ENCODE measurements at places on chromosomes 1 and 21. TPM values are rescaled to one million over a fixed set of nuclear protein-coding genes. Genes with fewer than 3 reads are reported as not detected.
A peak's percentile ranks its signal among the peaks of the same experiment; 100 is the strongest.

- DNase-seq: no peak
Observed at GRCh38 chr1:70411360-70411844, 334 bp downstream of the CTH start.

- DNase-seq: no peak
Observed at GRCh38 chr1:118649369-118650106, 338.6 kb downstream of the TBX15 start.

DNA sequence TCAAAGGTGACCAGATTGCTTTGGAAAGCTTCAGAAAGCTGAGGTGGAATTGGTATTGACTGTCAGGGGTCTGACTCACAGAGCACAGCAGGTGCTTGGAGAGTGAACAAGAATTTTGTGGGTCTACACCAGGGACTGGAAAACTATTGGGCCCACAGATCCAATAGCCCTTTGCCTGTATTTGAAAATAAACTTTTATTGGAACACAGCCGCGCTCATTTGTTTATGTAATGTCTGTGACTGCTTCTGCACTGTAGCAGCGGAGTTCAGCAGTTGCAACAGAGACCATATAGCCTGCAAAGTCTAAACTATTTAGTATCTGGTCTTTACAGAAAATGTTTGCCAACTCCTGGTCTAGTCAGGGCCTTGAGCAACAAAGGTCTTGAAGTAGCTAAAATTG lies 315.6 kb downstream of the NFIA start:
- DNase-seq: no peak

DNA sequence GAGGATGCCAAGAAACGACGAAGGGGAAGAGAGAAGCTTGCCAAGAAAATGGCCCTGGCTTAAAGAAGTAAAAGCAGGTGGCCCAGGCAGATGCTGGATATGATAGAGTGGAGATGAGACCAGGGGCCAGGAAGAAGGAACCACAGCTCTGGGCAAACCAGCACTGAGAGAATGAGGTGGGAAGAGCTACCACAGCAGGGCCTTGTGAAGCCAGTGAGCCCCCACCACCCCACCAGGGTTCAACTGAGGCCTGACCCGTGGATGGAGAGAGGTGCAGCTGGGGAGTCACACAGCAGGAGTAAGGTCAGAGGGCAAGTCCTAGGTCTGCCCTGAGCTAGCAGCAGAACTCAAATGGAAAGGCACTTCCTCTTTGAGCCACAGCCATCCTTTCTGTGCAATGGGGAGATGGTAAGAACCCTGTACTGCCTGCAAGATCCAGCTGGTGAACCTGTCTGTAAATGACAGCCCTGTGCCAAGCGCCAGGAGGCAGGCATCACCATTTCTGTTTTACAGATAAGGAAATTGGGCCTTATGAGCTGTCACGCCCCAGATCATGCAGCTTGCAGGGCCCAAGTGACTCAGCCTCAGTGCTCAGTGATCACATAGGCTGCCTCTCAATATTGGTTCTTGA lies 8.5 kb downstream of the SH3BGRL3 start:
- DNase-seq: no peak

DNA sequence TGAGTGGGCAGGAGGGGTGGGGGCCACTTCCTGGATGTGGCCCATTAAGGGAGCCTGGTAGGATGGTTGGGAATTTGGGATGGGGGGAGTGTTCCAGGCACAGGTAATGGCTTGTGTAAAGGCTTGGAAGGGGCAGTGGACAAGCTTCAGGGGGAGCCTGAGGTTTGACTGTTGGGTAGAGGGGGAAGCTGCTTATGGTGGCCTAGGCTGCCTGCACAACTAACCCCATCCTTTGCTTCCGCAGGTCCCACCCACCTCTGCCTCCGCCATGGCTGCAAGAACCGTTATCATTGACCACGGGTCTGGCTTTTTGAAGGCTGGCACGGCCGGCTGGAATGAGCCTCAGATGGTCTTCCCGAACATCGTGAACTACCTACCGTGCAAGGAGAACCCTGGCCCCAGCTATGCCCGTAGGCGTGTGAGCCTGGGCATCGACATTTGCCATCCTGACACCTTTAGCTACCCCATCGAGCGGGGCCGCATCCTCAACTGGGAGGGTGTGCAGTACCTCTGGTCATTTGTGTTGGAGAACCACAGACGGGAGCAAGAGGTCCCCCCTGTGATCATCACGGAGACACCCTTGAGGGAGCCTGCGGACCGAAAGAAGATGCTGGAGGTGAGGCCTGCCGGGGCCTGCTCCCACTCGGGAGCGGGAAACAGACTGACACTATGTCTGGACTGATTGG lies 67.8 kb downstream of the ACTL8 start:
- no peak for DNase-seq

DNA sequence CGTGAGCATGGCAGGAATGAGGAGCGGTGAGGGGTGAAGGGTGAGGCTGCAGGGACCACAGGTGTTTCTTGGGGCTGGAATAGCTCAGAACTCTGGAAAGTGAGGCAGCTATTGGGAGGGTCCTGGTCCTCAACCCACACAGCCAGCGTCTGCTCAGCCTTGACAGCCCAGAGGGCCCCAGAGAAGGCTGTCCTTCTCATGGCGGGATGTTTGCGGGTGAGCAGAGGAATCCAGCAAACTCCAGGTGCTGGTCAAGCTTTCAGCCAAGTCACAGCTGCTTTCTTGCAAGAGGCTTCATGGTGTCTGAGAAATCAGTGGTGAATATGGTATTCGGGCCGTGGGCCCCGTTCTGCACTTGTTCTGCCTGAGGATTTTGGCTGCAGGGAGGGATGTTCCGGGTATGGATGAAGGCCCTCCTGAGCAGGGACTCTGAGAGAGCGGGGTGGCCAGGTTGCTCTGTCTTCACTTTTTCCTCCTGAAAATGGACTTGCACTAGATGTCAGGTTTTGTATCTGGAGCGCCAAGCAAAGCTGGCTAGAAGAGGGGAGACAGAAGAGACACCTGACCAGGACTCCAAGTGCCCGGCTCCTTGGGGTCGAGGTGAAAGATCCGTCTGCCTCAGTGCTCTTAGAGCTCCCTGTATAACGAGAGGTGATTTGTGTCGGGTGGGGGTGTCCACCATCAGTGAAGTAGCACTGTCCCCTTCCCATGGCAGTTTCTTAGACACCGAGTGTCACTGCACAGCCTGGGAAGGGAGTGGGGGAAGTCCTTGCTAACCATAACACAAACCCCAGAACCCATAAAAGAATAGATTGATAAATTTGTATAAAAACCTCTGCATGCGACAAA lies 139.9 kb downstream of the PEX14 start:
- DNase-seq: no peak

- DNase-seq: no peak
Observed at GRCh38 chr1:158654086-158654485, 32.4 kb downstream of the SPTA1 start.

GRCh38 chr1:79663916-79664315 lies 657.4 kb upstream of the ADGRL4 start:
- no peak for DNase-seq

- no peak for DNase-seq
Observed at GRCh38 chr1:22159891-22160290, 17.0 kb upstream of the WNT4 start.

DNA sequence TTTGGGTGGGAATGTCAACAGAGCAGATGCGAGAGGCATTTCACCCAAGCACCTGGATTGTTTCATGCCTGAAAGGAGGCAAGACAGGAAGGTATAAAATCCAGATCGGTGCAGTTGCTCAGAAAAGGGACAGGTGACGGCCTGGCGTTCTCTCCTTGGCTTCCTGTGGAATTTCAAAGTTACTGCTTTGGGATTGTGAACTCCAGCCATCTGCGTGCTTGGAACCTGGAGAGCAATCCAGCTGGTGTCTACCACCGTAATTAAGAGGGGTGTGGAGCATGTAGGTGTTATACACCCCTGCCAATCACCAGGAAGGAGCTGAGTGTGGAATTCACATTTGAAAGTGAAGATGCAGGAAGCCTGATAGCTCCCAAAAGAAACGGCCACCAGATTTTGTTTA lies 286.1 kb downstream of the KIF26B start:
- DNase-seq: no peak

DNA sequence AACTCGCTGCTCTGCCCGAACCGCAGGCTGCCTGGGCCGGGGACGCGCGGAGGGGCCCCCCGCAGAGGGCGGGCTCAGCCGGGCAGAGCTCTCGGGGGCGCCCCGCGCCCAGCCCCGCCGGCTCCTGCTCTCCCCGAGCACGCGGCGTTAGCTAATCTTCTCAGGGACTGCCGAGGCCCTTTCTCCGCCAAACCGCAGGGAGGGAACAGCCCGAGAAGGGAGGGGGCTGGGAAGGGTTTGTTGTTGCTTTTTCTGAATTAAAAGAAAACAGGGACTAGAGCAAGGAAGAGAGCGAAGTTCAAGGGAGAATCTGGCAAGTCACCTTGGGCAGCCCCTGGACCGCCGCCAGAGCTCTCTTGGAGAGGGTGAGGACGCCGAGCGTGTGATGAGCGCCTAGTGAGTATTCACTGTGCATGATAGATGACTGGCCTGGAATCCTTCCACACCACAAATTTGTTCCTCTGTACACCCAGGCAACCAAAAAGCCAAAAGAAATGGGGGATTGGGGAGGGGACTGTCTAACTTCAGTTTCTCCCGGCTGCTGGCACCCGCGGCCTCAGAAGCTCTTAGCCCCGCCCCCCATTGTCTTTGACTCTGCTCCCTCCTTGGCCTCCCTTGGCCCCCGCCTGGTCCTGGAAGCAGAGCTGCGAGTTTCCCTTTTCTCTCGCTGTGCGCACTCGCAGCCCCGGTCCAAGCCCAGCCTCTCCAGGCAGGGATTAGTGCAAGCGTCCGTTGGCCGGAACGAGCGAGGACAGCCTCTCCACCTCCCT lies 19.7 kb upstream of the LMX1A start:
- peak; percentile 86 for DNase-seq

GRCh38 chr1:55064071-55064581 lies 24.8 kb downstream of the PCSK9 start:
- DNase-seq: peak; percentile 9

GRCh38 chr1:169896013-169896412 lies 2.3 kb upstream of the SCYL3 start:
- DNase-seq: no peak

- peak; percentile 56 for DNase-seq
Observed at GRCh38 chr1:85580872-85581801, 576 bp downstream of the CCN1 start.

DNA sequence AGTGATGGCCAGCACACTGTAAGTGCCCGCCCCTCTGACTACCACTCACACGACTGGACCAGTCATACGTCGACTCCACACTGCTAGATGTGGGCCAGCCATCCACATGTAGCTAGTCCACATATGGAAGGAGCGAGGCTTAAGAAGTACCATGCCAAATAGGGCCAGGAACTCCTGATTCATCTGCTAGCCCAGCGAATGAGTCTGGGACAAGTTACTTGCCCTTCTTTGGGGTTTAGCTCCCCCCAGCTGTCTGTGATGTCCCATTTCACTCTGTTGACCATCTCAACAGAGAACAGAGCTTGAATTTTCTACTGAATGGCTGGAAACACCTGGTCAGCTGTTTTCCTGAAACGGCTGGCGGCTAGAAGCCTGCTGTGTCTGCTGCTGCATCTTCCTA lies 5.8 kb downstream of the CSRP1 start:
- peak; percentile 64 for DNase-seq

SLFNL1 gene
- total RNA-seq: 0.51 TPM

MRPL24 gene
- total RNA-seq: 34.7 TPM

ZNF695 gene
- 2.7 TPM for total RNA-seq

NRDC gene
- 50.9 TPM for total RNA-seq

Data from dermis blood vessel endothelial cell (primary cell).